ENCODE measurements at places on chromosomes 5 and 9. TPM values are rescaled to one million over a fixed set of nuclear protein-coding genes. Genes with fewer than 3 reads are reported as not detected.

- no peak for DNase-seq
Observed at GRCh38 chr5:435961-436640, 6.9 kb upstream of the EXOC3 start.

DNA sequence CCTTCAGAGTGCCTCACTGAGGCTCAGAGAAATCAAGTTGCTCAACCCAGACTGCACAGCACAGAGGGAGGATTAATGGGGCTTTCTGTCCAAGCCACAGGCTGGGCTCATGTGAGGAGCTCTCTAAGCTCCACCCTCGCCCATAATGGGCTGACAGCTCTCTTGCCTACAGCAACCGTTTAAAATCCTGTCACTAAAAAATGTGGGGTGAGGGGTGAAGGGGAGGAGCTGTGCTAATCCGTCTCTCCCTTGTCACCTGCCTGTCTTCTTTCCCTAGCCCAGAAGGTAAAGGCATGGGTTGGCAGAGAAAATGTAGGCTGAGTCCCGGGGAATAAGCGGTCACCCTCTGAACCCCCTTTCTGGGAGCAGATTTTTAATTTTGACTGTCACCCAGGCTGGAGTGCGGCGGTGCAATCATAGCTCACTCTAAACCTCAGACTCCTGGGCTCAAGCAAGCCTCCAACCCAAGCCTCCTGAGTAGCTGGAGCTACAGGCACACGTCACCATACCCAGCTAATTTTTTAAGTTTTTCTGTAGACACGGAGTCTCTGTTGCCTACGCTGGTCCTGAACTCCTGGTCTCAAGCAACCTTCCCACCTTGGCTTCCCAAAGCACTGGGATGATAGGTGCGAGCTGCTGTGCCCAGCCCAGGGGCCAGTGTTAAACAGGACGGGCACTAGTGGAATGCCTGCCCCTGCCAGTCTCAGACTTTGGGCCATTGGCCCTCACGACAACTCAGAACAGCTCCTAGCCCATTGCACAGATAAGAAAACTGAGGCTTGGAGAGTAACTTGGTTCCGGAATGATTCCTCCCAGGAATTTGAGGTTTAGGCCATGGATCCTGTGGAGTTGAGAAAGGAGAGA lies 89.5 kb downstream of the LMX1B start:
- DNase-seq = no peak

GRCh38 chr5:26553079-26553478 lies 485.3 kb downstream of the CDH9 start:
- no peak for DNase-seq

BRINP1 gene
- 0.31 TPM for total RNA-seq

DNA sequence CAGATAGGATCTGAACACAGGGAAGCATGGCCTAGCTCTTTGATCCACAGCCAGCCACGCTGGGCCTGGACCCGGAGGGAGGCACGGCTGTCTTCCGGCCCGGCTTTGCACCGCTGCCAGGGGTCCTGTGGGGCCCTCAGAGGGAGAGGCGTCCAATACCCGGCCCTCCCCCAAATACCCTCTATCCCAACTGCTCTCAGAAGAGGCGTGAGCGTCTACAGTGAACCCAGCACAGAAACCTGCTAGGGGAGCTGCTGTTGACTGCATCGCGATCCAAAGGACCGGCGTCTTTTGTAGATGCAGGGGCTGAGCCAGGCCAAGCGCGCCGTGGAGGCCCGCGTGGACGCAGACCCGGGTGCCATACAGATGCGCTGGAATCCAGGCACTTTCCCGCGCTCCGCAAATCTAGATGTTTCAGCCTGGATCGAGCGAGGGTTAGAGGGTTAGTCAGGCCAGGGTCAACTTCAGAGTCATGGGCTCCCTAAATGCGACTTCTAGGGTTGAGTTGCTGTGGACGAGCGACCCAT lies 1.1 kb upstream of the TCF7 start:
- DNase-seq = peak; percentile 22

UNC13B gene
- total RNA-seq = 33.0 TPM

DNA sequence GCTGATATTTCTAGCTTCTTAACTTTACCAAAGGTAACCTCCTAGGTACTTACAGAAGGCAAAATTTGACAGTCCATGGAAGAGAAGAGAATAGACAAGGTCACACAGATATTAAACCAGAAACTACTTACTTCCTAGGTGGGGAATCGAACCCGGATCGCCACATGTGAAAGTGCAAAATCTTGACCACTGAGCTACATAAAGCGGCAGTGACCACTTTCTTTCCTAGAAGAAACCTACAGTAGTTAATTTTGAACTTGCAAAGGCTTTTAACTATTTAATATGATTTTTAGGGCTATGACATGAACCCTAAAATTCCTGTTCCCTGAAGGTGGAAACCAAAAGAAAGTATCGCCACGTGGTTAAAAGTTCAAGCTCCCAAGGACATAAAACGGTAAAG lies 20.3 kb upstream of the ATOSB start:
- no peak for DNase-seq

DNA sequence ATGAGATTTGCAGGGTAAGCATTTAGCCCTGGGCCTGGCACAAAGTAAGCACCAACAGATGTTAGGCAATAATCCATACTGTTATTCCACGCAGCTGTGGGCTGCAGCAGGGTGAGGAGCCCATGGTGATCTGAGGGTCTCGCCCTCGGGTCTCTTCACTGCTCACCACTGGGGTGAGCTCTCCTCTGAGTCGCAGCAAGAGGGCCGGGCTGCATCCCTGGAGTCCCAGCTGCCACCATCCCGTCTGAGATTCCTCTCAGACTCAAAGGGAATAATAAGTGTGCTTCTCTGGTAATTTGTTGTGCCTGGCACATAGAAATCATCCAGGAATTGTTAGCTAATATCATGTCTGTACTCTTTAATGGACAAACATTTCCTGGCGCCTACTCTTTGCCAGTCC lies 6.9 kb downstream of the NKX2-5 start:
- peak; percentile 80 for DNase-seq

CER1 gene
- not detected for total RNA-seq

DNA sequence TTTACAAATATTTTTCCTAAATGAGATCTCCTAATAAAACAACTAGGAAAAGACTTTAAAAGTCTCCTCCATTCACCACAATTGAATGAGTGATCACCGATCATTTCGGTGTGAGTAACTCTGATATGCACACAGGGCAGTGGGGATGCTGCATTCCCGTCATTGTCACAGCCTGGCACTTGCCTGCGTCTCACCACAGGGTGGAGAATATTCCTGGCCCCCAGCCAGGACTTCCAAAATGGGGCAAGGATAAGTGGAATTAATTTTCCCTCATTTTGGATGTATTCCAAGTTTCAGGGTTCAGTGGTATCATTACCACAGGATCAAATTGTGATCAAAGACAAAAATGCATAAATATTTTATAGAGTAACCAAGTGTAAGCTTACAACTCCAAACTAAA lies 107.1 kb downstream of the CTNND2 start:
- DNase-seq = peak; percentile 48

GRCh38 chr5:65952259-65952658 lies 25.9 kb downstream of the ERBIN start:
- DNase-seq = no peak

All from tongue (tissue), 3 donors.